Fibroblast of lung (primary cell): ENCODE measurements at places on chromosomes 12 and 14. TPM values are rescaled to one million over a fixed set of nuclear protein-coding genes. Genes with fewer than 3 reads are reported as not detected.

The HRK gene
- under 0.01 TPM in 2 replicates for total RNA-seq

The MMP17 gene
- 10.8 and 13.5 TPM in 2 replicates for total RNA-seq

The TGM1 gene
- 0.51 and 0.83 TPM in 2 replicates for total RNA-seq

The KCNA5 gene
- total RNA-seq, result not detected in 2 replicates

The COQ6 gene
- total RNA-seq, result 13.4 and 18.0 TPM in 2 replicates

GRCh38 chr12:68206446-68206845, 19.2 kb downstream of the IL26 start:
- DNase-seq, result no peak

DNA sequence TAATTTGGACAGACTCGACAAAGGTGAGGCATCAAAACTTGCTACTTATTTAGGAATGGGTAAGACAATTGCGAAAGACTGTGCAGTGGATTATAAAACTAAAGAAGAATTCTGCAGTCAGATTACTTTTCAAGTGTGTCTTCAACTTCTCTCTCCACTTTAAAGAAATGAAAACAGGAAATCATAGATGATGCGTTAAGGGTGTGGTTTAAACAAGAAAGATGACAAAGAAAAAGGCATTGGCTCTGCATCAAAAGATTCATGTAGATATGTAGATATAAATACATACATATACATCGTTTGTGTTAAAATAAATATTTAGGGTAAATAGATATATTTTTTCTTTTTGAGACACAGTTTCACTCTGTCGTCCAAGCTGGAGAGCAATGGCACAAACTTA, 74.6 kb upstream of the PARP11 start:
- no peak for DNase-seq

GRCh38 chr14:98955036-98955740, 316.8 kb downstream of the BCL11B start:
- DNase-seq, result no peak

GRCh38 chr12:54452628-54453027, 20.8 kb downstream of the GTSF1 start:
- no peak for DNase-seq

GRCh38 chr12:69332815-69333358, 15.3 kb upstream of the LYZ start:
- DNase-seq, result no peak

- no peak for DNase-seq
Observed at GRCh38 chr12:30763053-30763452, 8.3 kb upstream of the CAPRIN2 start.

- DNase-seq, result no peak
Observed at GRCh38 chr12:133264173-133264572, 28.5 kb upstream of the ANHX start.

- DNase-seq, result no peak
Observed at GRCh38 chr12:130849561-130850417, 10.7 kb upstream of the STX2 start.

GRCh38 chr14:73997944-73998447, 21.1 kb downstream of the ENTPD5 start:
- no peak for DNase-seq

- DNase-seq, result no peak
Observed at GRCh38 chr12:9794484-9795093, 32.7 kb upstream of the KLRF1 start.

- no peak for DNase-seq
Observed at GRCh38 chr12:129196927-129197326, 343.6 kb downstream of the GLT1D1 start.

DNA sequence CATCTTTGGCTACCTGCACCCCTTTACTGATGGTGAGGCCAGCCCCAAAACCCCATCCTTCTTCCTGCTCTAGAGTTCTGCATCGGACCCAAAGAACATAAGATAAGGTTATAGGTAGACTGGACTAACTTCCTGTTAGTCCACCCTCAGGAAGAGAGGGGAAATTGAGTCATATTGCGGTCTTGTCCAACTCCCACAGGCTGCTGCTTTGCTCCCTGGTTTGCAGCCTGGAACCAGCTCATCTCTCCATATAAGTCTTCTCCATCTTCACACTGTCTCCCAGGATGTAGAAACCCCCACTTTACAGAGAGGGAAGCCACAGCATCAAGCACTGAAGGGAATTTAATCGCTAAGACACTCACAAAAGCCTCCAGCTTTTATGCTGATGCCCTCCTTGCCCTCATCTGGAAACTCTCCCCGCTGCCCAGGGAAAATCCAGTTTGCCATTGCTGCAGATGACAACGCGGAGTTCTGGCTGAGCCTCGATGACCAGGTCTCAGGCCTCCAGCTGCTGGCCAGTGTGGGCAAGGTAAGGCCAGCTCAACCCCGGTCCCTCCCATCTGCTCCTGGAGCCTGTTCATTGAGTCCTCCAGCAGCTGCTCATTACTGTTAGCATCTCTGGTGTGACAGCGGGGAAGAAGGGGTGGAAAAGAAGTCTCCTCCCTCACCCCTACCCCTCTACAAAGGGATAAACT, 85.3 kb downstream of the B4GALNT3 start:
- no peak for DNase-seq

GRCh38 chr14:92472860-92473259, 40.7 kb upstream of the RIN3 start:
- no peak for DNase-seq

DNA sequence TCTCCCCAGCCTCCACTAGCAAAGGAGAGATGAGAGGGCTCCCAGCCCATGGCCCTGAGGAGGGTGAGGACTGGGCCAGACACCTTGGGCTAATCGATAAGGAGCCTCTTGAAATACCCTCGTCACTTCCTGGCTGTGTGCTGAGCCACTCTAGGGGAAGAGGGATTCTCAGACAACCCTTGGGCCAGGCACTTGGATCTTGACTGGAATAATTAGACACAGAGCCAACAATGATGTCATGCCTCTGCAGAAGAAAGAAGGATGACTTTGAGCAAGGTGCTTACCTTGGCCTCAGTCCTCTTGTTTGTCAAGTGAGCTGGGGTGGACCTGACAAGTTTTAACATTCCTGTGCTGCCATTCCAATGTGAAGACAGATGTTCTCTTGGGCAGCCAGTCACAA, 83.1 kb downstream of the LRRC74A start:
- DNase-seq, result peak; percentile 50

DNA sequence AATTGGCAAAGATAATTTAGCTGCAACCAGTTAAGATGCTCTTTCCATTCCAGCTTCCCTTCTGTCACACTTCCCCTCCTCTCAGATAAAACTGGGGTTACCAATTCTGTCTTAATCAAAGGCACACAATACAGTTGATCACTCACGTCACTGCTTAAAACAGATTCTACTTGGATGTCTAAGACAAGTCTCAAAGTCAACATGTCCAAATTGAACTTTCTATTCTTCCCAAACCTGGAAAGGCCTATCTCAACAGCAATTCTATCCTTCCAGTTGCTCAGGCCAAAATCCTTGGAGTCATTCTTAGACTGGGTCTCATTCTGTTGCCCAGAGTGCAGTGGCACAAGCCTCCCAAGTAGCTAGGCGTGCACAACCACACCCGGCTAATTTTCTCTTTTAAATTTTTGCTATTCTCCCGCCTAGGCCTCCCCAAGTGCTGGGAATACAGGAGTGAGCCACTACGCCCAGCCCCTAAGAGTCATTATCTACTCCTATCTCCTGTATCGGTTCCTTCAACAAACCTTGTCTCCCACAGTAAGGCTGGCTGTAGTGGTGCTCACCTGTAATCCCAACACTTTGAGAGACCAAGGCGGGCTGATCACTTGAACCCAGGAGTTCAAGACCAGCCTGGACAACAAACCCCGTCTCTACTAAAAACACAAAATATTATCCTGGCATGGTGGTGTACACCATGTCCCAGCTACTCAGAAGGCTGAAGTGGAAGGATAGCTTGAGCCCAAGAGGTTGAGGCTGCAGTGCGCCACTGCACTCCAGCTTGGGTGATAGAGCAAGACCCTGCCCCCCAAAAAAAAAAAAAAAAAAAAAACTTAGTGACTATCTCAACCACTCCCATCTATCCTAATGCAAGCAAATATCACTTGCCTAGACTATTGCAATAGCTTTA, 4.7 kb downstream of the RPS29 start:
- no peak for DNase-seq

GRCh38 chr12:27672643-27673042, 23.6 kb upstream of the REP15 start:
- peak; percentile 12 for DNase-seq

GRCh38 chr12:66232263-66232662, 43.2 kb downstream of the IRAK3 start:
- no peak for DNase-seq
